HS-27A (cell line): ENCODE measurements at places on chromosomes 7 and 10.

DNA sequence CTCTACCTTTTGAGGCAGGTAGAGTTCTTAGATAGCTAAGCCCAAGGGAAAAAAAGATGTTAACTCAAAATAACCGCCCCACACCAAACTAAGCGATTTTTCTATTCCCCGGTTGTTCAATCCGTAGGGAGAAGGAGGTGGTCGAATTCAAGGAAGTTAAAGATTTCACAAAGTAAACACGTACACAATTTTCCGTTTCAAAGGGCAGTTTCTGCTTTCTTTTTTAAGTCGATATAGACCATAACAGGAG, 842 bp downstream of the KBTBD2 start:
- no peak for DNase-seq

DNA sequence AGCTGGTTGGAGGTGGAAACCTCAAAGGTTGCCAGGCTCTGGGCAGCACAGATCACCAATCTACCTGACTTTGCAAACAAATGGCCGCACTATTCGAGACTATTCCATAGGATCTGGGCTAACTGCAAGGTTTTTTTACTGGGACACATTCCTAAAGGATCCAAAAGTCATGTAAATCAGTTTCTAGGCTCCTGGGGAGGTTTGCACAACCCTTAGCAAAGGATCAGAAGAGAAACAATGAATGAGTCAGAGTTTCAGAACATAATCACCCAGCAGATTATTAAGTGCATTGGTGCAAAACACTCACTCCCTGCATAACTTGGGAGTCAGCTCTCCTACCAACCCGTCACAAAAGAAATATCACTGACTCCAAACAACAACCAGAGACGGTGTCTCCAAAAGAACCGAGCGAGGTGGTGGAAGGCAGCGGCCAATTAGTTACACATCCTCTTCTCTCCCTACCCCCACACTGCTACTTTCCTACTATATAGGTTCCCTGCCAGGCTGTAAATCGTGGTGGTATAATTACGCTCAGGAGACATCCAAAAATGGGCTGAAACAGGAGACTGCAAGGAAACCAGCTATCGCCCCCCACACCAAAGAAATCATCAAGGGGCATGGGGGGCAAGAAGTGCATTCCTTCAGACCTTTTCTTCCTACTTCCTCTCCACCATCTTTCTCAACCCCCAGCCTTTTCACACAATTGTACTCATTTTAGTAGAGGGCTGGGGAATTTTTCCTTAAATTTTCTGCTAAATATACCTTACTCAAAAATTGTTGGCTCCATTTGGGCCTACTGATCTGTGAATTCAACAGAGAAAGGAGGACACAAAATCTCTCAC, 3.2 kb downstream of the UBE2H start:
- no peak for DNase-seq

DNA sequence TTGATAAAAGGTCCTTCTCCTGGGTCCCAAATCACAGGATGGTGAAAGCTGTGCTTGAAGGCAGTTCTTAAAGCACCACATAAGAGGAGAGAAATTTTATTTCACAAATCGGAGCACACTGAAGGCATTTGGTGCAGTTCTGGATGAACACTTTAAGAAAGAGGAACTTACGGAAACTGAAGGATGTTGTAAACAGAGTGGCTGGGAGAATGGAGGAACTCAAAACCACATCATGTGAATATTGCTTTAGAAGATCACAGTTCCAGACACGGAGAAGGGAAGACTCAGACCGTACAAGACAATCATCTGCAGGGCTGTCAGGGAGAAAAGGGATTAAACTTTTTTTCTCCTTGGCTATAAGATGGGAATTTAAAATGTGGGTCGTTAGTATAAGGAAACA, 9.0 kb upstream of the GPR141 start:
- DNase-seq, result no peak

GRCh38 chr7:69049326-69049725, 548.9 kb upstream of the AUTS2 start:
- DNase-seq, result no peak

GRCh38 chr7:105156731-105157130, 142.7 kb downstream of the KMT2E start:
- DNase-seq, result no peak

GRCh38 chr10:70137135-70137534, 4.5 kb upstream of the AIFM2 start:
- no peak for DNase-seq

DNA sequence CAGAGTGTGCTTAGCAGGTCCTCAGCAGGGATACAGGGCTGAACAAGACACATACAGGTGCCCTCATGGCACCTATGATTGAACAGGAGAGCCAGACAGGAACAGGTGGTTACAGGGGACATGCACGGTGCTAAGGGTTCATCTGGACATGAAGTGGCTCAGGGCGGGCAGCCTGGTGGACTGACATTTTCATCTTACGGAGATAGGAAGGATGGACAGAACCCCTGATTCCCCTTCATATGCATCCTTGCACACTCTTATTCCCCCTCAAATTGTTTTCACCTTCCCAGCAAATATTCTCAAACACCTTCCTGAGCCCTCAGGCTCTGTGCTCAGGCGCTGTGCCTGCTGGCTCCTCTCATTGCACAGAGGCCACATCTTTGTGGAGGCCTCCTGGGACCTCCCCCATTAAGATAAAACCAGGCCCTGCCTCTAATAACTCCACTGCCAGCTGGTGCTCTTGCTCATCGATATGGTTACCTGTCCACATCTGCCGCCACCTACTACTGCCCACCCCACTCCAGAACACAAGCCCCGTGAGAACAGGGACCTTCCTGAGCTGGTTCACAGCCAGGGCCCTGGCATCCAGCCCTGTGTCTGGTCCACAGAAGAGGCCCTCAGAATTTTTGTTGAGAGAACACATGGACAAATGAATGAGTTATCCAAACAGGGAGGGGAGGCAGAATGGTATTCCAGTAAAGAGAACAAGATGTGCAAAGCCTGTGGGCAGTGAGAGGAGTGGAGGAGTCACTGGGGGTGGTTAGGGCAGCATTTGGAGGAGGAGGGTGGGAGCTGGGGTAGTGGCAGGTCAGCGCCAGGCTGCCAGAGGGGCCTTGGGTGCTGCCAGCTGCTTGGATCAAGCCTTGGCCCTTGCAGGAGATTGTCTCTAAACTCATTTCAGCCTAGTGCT, 68.9 kb upstream of the AQP1 start:
- DNase-seq, result no peak
